Left lung (tissue), 14 donors: ENCODE measurements at places on chromosomes 1 and 21. TPM values are rescaled to one million over a fixed set of nuclear protein-coding genes. Genes with fewer than 3 reads are reported as not detected.

- DNase-seq: no peak
These were observed 27.7 kb upstream of the SPOCD1 start for GRCh38 chr1:31843506-31843905.

DNA sequence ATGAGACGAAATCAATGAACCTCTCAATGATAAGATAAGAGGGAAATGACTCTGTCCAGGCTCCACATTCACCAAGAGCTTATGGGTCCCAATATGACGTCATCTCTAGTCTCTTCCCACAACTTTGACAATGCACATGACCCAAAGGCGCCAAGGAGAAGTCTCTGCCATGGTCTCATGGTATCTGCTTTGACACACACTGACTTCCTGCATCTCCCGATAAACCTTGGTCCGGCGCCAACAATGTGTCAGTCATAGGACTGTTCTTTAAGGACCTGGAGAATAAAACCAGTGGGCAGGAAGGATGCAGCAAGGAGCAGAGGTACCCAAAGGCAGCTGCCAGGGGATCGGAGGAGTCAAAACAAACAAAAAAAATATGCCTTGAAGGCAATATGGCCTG, 46.9 kb upstream of the TMEM51 start:
- peak; percentile 52 for DNase-seq

GRCh38 chr1:58346036-58346355, 200.5 kb downstream of the OMA1 start:
- DNase-seq: no peak

- no peak for DNase-seq
These were observed 4.8 kb upstream of the SRP9 start for GRCh38 chr1:225772848-225773247.

APH1A gene
- polyA plus RNA-seq: 206 TPM

GLRX2 gene
- 13.3 TPM for polyA plus RNA-seq

DNA sequence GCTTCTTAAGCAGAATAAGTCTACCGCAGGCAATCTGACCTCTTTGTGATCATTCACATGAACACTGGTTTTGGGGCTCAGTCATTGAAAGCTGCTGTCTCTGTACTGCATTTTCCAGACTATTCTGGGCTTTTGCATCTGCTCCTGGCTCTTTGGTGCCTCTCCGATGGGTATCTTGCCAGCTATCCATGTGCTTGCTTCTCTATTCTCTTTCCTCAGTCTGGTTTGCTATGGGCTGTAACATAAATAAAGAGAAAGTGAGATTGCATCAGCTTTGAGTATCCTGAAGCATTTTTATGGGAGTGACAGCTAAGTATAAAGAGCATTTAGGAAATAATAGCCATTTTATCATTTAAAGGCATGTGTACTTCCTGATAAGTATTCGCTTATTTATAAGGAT, 70.7 kb downstream of the C1orf21 start:
- DNase-seq: no peak

GRCh38 chr1:3372317-3372716, 82.1 kb upstream of the ARHGEF16 start:
- DNase-seq: no peak

FCRL2 gene
- 0.10 TPM for polyA plus RNA-seq

OPRD1 gene
- 0.20 TPM for polyA plus RNA-seq

CACNA1E gene
- 0.17 TPM for polyA plus RNA-seq

CASQ2 gene
- polyA plus RNA-seq: 0.59 TPM

DNA sequence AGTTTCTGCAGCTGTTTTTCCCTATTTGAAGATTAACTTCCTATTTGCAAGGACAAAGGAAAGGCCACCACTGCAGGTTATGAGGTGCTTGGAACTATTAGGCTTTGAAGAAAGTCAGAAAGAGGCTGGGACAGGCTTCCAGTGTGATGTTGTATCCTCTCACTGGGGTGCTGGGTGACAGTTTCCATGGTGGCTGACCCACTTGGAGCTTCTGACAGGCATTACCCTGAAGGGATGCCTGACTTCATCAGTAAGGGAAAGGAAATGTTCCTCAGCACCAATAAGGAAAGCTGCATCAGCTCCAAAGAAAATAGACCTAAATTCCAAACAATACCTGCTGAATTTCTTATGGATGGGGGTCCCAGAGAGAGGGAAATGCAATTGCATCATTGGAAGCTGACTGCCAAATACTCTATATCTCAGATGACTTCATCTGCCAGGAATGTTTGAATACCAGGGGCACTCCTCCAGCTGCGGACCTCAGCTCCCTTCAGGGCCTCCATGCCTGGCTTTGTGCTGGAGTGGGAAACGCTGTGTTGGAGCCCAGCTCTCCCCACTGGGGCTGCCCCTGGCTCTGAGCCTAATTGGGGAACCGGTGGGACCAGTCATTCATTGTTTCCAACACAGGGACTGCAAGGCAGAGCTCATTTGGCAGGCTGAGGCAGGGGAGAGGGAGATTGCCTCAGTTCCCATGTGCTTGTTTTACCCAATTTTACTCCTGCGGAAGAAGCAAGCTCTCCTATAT, 76.6 kb downstream of the RGL1 start:
- peak; percentile 83 for DNase-seq

- no peak for DNase-seq
These were observed 23.8 kb upstream of the OTUD7B start for GRCh38 chr1:150034336-150034735.

- no peak for DNase-seq
These were observed 21.7 kb downstream of the PDXK start for GRCh38 chr21:43740497-43741156.

E2F2 gene
- 3.3 TPM for polyA plus RNA-seq

DNA sequence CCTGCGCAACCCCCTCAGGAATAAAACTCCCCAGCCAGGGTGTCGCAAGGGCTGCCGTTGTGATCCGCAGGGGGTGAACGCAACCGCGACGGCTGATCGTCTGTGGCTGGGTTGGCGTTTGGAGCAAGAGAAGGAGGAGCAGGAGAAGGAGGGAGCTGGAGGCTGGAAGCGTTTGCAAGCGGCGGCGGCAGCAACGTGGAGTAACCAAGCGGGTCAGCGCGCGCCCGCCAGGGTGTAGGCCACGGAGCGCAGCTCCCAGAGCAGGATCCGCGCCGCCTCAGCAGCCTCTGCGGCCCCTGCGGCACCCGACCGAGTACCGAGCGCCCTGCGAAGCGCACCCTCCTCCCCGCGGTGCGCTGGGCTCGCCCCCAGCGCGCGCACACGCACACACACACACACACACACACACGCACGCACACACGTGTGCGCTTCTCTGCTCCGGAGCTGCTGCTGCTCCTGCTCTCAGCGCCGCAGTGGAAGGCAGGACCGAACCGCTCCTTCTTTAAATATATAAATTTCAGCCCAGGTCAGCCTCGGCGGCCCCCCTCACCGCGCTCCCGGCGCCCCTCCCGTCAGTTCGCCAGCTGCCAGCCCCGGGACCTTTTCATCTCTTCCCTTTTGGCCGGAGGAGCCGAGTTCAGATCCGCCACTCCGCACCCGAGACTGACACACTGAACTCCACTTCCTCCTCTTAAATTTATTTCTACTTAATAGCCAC, 696 bp downstream of the TGFB2 start:
- no peak for DNase-seq

GRCh38 chr1:21198929-21199328, 22.2 kb upstream of the EIF4G3 start:
- DNase-seq: no peak

DNA sequence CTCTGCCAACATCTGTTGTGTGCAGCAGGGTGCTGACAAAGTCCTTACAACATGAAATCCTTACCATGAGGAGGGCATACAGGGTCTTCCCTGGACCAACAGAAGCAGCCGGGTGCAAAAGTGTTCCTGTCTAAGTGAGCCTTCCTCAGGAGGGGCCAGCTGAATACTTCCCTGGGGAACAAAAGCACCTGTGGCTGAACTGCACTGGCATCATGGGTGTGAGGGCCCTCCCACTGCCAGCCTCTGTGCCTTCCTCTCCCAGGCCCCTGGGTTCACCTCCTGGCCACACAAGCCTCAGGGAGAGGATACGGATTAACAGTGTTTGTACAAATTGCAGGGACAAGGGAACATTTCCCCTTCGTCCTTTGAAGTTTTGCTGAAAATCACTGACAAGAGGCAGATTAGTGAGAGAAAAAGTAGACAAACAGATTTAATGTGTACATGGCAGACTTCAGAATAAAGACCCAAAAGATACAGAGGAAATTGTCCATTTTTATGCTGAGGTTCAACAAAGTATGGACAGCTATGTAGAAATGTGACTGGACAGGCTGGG, 91.0 kb upstream of the PPM1J start:
- DNase-seq: no peak

AXDND1 gene
- polyA plus RNA-seq: 0.86 TPM

EFNA1 gene
- polyA plus RNA-seq: 105 TPM

DNA sequence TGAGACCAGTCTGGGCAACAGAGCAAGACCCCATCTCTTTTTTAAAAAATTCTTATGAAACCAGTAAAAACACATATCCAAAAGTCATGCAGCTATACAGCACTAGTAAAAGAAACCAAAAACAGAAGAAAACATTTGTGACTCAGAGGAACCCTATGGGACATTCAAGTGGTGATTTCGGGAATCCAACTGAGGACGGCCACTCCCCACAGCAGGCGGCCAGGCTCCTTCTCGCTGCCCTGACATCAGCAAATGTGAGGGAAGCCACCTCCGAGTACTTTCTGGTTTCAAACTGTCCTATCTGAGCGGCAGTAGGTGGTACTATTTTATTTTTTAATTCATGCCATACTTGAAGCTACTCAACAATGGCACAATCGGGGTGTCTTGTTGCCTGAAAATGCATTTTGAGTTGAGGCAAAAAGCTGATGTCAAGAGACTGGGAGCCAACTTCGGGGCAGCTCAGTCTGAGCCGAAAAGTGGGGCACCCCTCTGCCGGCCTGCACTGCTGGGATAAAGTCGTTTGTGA, 3.3 kb downstream of the SUMO3 start:
- DNase-seq: no peak

GRCh38 chr1:36729289-36729688, 246.6 kb upstream of the CSF3R start:
- no peak for DNase-seq

GRCh38 chr1:70896224-70896623, 151.4 kb downstream of the PTGER3 start:
- no peak for DNase-seq

UBXN10 gene
- polyA plus RNA-seq: 1.9 TPM

GRCh38 chr1:204602871-204603542, 82.5 kb downstream of the LRRN2 start:
- no peak for DNase-seq

GRCh38 chr21:44992608-44993031, 52.8 kb downstream of the SLX9 start:
- DNase-seq: peak; percentile 49

DNA sequence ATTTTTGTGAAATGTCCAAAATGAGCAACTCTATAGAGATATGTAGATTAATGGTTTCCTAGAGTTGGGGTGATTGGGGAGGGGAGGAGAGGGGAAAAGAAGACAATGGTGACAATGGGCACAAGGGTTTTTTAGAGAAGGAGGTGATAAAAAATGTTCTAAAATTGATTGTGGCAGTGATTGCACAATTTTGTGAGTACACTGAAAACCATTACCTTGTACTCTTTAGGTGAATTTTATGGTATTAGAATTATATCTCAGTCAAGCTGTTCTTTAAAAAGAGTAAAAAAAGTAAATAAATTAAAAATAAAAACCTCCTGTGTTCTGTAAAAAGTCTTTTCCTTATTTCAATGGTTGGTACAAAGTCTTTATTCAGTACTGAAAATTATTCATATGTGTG, 330.2 kb downstream of the PTBP2 start:
- DNase-seq: no peak

SLC30A2 gene
- polyA plus RNA-seq: 0.27 TPM
